WTC11 (cell line): ENCODE measurements at places on chromosomes 16 and 17.

DNA sequence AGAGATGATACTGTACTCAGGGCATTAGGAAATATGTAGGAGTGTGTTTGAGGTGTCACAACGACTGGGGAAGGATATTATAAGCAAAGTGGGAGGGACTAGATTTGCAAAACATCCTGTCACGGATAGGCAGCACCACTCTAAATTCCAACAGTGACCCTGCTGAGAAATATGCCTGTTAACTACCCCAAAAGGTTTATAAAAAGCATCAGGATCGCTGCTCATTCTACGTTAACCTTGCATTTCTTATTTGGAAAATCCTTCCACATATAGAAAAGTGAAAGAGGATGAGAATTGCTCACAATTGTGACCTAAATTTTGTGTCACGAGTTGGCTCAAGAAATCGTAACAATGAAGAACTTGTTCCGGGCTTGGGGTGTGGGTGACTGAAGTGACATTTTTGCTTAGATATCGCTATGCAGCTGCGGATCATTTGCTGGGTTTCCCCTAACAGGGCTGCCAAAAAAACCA lies 51.6 kb downstream of the N4BP1 start:
- DNase-seq = no peak

- DNase-seq = peak; percentile 12
Measured at GRCh38 chr17:65629234-65629690, 67.8 kb upstream of the AXIN2 start.

GRCh38 chr17:40021451-40021971 lies 6.3 kb downstream of the CSF3 start:
- DNase-seq = no peak

GRCh38 chr17:38894276-38894675 lies 24.4 kb downstream of the LASP1 start:
- DNase-seq = peak; percentile 9

GRCh38 chr17:37787055-37787757 lies 42.3 kb upstream of the HNF1B start:
- no peak for DNase-seq

DNA sequence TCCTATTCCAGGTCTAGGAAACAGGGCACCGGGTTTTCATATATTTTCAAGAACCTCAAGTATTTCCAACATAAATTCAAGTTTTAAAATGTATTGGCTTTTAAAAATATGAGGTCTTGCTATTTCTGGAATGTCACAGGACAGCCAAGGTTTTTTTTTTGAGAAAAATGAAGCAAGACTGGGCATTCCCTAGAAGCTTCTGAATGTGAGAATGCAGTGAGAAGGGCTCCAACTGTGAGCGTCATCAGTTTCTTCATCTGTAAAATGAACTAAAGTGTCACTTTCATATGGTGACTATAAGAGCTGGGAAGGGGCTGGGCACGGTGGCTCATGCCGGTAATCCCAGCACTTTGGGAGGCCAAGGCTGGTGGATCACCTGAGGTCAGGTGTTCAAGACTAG lies 455.8 kb upstream of the MAF start:
- DNase-seq = no peak

DNA sequence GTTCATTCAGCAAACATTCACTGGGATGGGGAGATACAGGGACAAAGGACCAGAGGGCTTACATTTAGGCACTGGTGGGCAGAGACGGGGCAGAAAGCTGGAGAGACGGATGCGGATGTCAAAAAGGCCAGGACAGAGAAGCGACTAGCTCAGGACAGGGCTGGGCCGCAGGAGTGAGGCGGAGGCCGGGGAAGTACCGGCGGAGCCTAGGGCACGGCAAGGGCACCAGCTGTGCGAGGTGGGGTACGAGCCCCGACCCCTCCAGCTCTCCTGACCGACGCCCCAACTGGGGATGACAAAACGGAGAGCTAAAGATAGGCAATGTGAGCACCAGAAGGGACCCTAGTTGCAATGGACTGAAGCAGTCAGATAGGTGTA lies 3.9 kb upstream of the SGCA start:
- DNase-seq = no peak

GRCh38 chr16:86157616-86158247 lies 258.8 kb downstream of the IRF8 start:
- no peak for DNase-seq

DNA sequence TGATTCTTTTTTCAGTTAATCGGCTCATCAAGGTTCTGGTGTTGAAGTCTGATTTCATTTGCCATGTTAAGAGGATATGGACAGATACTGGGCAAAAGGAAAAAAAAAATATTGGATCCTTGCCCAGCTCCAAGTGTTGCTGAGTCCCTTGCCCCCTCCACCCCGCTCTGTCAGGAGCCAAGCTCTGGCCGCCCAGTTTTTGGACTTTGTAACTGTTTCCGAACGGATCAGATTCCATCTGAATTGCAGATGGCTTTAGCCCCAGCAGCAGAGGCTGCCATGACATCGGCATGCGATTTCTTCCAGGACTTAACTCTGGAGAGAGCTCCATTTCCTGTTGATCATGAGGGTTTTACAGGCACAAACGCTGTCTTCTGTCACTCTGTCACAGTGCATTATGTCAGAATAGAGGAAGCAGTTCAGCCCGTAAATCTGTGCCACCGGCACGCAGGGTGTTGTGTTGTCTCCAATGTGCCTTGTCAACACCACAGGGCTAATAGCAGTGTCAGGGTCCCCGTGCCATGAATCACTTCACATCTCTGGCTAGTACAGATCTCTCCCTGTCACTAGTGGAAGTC lies 615.6 kb downstream of the MAF start:
- DNase-seq = no peak

GRCh38 chr17:5329784-5330557 lies 47.9 kb downstream of the RABEP1 start:
- DNase-seq = no peak

- DNase-seq = no peak
Measured at GRCh38 chr17:68182940-68183551, 64.8 kb upstream of the AMZ2 start.

- no peak for DNase-seq
Measured at GRCh38 chr17:17757956-17758845, 76.9 kb downstream of the RAI1 start.

DNA sequence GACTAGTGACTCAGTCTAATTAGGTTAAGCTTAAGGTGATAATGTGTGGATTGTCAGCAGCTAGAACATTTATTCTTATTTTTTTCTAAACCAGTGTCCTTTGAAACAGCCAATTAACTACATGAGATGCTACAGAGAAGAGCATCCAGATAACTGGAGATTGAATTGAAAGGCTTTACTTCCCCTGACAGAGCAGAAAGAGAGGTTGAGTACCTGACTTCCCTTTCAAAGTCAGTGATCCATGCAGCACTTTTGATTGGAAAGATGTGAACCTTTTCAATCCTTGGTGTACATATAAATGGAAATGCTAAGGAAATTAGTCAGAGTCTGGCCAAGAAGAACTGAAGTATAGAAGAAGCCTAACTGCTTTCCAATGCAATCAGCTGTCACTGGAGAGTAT lies 653.8 kb downstream of the CDH8 start:
- DNase-seq = no peak

DNA sequence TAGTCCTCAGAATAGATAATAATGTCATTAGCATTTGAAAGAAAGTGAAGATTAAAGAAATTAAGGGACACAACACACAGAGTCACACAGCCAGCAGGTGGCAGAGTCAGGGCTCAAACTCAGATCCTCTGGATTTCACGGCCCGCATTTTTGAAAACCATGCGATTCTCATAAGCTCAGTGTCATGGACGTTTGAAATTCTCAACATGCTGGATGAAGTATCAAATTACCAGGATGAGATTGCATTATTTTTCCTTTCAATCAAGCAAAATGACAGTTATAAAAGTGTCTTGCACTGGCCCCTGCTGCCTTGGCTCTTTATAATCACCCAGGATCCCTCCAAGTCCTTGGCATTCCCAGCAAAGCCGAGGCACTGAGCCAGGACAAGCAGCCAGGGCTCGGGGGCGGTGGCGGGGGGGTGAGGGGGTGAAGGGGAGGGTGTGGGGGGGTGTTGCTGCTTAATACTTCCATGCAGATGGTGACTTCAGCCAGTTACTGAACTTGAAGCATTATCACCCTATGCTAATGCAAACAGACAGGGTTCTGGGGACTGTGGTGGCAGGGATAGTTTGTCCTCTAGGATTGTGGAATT lies 6.6 kb upstream of the BMERB1 start:
- no peak for DNase-seq

DNA sequence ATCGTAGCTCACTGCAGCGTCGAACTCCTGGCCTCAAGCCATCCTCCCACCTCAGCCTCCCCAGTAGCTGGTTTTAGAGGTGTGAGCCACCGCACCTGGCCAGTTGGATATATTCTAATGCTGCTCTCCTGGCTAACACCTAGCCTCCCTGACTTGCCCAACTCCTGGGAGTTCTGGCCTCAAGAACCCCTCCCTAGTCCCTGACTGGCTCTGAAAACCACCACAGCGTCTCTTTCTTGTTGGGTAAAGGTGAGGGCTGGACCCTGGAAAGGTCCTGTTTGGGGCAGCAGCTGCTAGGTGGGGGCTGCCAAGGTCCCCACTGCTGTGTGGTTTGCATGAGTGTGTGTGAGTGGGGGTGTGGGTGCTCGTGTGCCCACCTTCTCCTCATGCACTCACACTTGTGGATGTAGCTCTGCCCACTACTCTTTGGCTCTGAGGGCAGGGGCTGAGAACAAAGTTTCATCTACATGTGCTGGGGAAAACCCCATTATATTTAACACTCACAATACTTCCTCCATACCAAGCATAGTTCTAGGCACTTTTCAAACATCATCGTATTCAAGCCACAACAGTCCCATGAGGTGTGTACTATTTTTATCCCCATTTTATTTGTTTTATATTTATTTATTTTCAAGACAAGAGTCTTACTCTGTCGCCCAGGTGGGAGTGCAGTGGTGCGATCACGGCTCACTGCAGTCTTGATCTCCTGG lies 7.1 kb upstream of the SPNS3 start:
- DNase-seq = no peak

DNA sequence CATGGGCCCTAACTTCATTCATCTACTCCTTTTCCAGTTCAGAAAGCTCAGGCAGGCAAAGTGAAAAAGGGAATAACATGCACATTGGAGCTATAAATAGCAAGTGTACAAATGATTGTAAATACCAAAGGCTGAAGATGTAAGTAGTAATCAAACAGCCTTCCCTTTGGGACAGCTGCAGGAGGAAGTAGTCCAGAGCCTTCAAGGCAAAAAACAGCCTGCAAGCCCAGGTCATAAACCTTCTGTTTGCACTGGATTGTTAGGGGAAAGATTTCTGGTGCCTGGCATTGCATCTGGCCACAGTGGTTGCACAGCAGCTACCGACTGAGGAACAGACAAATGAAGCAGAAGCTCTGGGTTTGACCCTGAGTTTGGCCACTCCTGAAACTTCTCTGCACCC lies 98.6 kb upstream of the PMFBP1 start:
- DNase-seq = no peak

GRCh38 chr17:73423159-73423715 lies 111.4 kb upstream of the CDC42EP4 start:
- no peak for DNase-seq

DNA sequence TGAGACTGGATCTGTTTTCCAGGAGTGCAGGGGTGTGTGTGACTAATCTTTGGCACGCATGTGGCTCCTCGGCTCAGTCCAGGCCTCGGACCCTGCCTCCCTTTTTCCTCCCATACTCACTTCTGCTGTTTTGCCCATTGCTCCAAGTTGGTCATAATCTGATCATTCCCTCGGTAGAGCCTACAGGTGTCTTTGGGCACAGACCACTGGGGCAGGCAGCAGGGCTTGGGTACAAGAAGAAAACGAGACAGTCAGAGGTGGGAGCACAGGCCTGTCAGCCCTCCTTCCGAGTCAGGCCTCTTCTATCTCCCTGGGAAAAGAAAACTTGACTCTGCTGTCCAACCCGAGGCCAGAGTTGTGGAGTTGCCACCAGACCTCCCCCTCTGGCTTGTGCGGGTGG lies 29.8 kb downstream of the DHX38 start:
- no peak for DNase-seq

GRCh38 chr17:73231395-73231794 lies 30.3 kb downstream of the CPSF4L start:
- no peak for DNase-seq

- no peak for DNase-seq
Measured at GRCh38 chr17:1010586-1010985, 13.7 kb downstream of the TIMM22 start.

- DNase-seq = no peak
Measured at GRCh38 chr16:1119129-1119528, 23.1 kb upstream of the C1QTNF8 start.

- DNase-seq = peak; percentile 87
Measured at GRCh38 chr17:49486012-49486641, 9.0 kb upstream of the NGFR start.

DNA sequence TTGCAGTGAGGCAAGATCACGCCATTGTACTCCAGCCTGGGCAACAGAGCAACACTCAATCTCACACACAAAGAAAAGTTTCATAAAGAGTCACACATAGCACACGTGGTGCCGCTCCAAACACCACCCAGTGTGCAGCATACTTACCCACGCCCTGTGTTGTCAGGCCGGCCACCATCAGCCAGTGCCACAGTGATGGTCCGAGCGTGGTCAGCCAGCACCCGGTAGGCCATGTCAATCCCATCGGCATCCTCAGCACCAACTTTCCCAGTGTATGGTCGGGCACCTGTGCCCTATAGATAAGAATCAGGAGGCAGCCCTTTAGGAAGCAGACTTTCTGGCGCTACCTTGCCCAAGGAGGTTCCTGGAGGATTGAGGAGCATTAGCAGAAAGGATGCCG lies 17.7 kb upstream of the EXOSC6 start:
- DNase-seq = no peak

DNA sequence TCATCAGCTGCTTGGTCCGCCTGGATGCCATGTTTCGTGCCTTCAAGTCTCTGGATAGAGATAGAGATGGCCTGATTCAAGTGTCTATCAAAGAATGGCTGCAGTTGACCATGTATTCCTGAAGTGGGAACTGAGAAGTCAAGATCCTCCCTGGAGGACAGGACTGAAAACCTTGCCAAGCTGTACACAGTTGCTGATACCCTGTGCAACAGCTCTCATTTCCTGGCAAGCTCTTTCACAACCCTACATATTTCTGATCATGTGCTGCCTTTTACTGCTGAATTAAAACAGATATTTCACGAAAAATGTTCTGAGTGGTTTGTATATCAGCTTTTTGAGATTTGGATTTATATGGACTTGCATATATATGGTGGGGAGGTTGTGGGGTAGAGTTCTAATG lies 898 bp downstream of the CAPNS2 start:
- no peak for DNase-seq
